ENCODE measurements at places on chromosomes 16 and 17. TPM values are rescaled to one million over a fixed set of nuclear protein-coding genes. Genes with fewer than 3 reads are reported as not detected.

GRCh38 chr17:61179380-61179806 is 220.2 kb upstream of the TBX2 start:
- no peak for DNase-seq

- DNase-seq, result no peak
These were observed 19.8 kb downstream of the EARS2 start for GRCh38 chr16:23537390-23537789.

GRCh38 chr16:34803683-34804416 is 1344.4 kb downstream of the TP53TG3F start:
- DNase-seq, result no peak

GRCh38 chr17:44356241-44356640 is 7.4 kb downstream of the FAM171A2 start:
- DNase-seq, result no peak

GRCh38 chr17:79305768-79306423 is 231.3 kb downstream of the ENGASE start:
- DNase-seq, result no peak

GRCh38 chr16:269061-269796 is 6.5 kb downstream of the RGS11 start:
- no peak for DNase-seq

- no peak for DNase-seq
These were observed 85.5 kb downstream of the SHISA6 start for GRCh38 chr17:11326492-11326891.

- no peak for DNase-seq
These were observed 25.8 kb downstream of the ZNRF1 start for GRCh38 chr16:75024594-75024993.

Gene TBC1D3
- 3.8 TPM for total RNA-seq

GRCh38 chr17:28112181-28112580 is 69.7 kb downstream of the NLK start:
- DNase-seq, result no peak

GRCh38 chr17:73112246-73112645 is 19.8 kb upstream of the SLC39A11 start:
- DNase-seq, result no peak

DNA sequence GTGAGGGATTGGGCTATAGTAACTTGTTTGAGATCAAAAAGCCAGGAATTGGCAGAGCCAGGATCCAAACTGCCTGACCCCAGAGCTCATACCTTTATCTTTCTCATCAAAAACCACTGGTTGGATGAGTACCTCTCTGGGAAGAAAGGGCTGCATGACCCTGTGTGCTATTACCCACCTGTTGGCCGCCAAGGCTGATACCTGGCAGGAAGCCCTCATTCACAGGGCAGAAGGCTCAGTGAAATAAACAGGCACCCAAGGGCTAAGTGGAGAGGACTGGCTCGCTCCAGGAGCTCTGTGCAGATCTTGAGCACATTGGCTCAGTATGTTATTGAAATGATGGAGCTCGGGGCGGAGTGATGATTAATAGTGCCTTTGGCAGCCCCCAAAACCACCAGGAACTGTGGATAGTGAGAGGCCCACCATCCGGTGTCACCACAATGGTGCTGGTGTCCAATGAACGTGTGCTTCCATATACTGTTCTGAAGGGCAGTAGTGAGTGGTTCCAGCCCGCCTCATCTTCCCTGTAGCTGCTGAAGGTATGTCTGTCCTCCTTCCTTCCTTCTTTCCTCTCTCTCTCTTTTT is 197.6 kb downstream of the MSI2 start:
- DNase-seq, result no peak

Gene WNK4
- 0.33 TPM for total RNA-seq

GRCh38 chr17:40026816-40027613 is 11.8 kb downstream of the CSF3 start:
- peak; percentile 78 for DNase-seq
